Stimulated activated CD4-positive, alpha-beta T cell treated with anti-CD3 and anti-CD28 coated beads, Interleukin-12 subunit alpha, Interleukin-12 subunit beta, amount 100 ng/mL, for 48 hours (primary cell): ENCODE measurements at places on chromosomes 12 and 14.

DNA sequence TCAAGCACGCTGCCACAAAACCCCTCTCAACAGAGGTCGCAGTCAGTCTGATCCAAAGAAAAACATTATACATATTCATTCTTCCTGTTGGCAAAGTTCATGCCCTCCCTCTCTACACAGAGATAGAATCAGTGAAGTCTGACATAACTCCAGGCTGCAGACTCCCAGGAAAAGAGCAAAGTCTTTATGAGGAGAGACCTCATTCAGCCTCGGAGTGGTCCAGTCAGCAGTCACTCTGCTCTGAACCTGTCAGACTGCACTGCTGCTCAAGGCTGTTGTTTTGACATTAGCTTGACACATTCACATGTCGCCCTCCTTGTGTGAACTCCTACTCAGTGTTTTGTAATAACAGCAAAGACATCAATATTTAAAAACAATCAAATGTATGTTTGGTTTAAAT lies 241.2 kb upstream of the G2E3 start:
- DNase-seq, result no peak

DNA sequence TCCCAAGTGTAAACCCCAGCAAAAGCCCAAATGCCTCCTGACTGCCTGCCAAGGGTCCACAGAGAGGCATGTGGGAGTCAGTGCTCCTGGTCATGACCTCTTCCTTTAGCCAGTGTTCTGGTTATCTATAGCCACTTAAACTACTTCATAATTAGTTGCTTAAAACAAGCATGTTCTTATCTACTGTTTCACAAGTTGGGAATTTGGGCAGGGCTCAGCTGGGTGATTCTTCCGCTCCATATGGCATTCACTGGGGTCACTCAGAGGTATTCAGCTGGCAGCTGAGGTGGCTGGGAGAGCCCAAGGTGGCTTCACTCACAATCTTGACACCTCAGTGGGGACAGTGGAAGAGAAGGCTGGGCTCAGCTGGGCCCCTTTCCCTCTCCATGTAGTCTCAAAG lies 184.0 kb upstream of the RGS6 start:
- no peak for DNase-seq

- no peak for DNase-seq
Measured at GRCh38 chr12:1424674-1425395, 169.5 kb downstream of the FBXL14 start.

DNA sequence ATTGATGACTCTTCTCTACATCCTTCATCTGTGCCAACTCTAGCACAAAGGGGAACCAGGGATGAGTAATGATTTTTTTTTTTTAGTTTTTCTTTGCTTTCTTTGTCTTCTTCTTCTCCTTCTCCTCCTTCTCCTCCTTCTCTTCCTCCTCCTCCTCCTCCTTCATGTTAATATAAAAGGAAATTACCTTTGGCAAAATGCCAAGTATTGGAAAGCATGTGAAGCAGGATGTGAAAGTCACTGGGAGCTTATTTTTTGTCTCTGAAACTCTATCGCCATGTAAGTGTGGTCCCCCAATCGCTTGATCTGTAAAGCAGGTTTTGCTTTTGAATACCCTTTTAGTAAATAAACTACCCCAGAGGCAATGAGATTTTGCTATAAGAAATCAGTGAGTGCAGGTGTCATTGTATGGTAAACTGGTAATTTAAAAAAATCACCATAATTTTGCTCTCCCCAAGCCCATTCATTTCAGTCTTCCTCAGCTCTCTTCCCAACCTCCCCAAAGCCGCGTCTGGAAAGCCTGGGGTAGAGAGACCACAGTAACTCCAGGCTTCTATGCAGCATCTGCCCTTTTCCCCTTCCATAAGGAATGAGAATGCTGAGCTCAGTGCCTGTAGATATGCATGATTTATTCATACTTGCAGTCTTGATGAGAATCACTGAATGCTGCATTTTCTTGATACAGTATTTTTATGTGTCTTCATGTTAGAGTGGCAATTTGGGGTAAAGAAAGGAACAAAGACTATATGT lies 388.7 kb downstream of the TMEM117 start:
- DNase-seq, result no peak

DNA sequence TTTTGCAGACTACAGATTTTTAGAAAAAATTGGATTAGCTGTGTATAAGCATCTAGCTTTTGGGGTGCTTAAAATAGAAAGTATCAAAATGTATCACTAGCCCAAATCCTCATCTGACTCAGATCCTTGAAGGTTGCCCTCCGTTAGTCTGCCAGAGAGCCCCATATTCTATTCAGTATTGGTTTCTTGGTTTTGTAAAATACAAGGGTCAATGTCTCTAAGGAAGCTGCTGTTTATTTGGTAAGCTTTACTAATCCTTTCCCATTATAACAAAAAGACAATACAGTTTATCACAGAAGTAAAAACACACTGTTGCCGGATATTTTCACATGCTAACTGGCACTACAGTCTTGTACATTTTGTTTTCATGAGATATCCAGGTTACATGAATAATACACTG lies 92.8 kb upstream of the PTHLH start:
- no peak for DNase-seq

- no peak for DNase-seq
Measured at GRCh38 chr12:334125-334524, 55.0 kb downstream of the KDM5A start.

DNA sequence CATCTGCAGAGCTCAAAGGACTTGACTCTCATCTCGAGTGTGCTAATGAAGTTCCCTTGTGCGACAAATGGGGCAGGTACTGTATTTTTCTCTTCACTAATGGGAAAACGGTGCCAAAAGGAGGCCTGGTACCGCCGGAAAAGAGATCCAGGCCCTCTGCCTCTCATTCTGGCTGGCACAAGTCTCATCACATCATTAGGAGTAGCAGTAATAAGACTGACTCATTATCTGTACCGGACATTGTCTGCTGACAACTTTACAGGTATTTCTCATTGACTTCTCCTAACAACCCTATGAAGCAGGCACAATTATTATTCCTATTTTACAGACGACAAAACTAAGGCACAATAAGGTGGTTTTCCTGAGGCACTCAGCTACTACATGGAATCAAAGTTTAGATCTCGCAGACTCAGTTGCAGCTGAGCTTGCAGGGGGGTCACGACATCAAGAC lies 668 bp downstream of the APPL2 start:
- DNase-seq, result no peak

DNA sequence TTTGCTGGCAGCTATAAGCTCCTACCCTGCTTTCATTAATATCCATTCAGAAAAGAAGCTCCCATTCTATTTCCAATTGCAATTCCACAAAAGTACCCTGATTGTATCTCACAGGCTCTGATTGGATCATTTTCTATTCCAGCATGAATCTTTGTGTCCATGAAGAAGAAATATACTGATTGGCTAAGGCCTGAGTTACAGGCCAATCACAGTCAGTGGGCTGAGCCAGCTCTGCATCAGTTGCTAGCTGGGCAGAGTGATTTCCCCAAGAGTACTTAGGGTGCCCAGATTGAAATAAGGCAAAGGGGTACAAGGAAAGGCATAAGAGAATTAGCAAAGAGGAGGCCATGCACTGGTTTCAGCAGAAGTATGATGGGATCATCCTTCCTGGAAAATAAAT lies 14.4 kb downstream of the ART4 start:
- no peak for DNase-seq

GRCh38 chr12:24770821-24771220 lies 178.1 kb downstream of the BCAT1 start:
- DNase-seq, result no peak

DNA sequence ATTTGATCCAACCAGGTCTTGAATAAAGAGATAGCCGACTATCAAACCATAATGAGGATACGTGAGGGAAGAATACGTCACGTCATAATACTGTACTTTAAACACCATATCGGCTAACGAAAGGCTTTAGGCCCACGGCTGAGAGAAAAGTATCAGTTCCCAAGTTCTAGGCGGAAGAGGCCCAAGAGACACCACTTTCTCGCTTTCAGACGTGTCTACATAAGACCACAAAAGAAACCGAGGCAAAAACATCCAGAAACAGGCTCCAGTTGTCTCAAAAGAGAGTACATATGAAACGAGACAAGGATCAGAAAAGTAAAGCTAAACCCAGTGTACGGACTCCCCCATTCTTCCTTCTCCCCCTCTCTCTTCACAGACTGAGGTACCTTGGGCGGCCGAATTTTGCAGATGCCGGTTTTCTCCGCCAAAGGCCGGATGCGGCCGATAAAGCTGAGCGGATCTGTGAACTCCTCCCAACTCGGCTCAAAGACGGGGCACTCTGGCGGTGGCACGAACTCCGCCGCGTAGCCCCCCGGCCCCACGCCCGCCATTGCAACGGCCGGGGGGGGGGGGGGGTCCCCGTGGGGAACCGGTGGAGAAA lies 479 bp downstream of the KDM5A start:
- peak; percentile 23 for DNase-seq

DNA sequence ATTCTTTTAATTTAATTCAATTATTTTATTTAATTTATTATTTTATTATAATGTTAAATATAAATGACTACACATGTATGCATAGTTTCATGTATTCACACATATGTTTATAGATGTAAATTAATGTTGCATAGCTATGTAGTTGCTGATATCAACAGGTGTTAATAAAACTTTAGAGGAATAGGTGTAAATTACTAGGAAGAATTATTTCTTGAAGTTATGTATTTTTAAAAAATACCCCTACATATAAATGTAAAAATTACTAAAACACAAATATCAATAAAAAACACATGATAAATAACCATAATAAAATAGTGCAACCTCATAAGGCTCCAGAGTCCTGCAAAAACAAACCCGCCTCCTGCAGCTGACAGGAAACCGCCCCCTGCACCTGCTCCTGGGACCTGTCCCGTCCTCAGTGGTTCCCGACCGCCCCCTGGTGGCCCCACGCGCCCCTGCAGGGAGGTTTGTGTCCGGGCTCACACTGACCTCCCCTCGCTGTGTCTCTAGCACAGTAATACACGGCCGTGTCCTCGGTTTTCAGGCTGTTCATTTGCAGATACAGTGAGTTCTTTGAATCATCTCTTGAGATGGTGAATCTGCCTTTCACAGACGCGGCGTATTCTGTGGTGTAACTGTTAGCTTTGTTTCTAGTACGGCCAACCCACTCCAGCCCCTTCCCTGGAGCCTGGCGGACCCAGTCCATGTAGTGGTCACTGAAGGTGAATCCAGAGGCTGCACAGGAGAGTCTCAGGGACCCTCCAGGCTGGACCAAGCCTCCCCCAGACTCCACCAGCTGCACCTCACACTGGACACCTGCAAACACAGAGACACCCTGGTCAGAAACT lies 1264.0 kb downstream of the TMEM121 start:
- peak; percentile 82 for DNase-seq

- no peak for DNase-seq
Measured at GRCh38 chr12:122395319-122395718, 27.1 kb downstream of the CLIP1 start.

DNA sequence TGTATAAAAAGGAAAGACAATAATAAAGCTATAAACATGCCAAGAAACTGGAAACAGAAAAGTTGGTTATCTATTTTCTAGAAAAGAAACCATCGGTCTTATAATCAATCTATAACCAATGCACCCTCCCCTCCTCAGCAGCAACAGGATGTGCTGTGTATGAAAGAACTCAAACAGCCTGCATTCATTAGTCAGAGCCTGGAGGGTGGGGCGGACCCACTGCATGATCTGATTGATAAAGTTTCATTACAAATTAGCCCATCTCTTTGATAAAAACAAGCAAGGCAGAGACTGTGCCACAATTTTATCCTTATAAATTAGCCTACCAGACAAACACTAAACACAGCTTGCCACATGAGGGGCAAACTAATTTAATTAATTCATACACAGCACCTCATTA lies 448.1 kb downstream of the BCAT1 start:
- no peak for DNase-seq

- DNase-seq, result no peak
Measured at GRCh38 chr14:97217111-97217885, 420.1 kb downstream of the VRK1 start.

DNA sequence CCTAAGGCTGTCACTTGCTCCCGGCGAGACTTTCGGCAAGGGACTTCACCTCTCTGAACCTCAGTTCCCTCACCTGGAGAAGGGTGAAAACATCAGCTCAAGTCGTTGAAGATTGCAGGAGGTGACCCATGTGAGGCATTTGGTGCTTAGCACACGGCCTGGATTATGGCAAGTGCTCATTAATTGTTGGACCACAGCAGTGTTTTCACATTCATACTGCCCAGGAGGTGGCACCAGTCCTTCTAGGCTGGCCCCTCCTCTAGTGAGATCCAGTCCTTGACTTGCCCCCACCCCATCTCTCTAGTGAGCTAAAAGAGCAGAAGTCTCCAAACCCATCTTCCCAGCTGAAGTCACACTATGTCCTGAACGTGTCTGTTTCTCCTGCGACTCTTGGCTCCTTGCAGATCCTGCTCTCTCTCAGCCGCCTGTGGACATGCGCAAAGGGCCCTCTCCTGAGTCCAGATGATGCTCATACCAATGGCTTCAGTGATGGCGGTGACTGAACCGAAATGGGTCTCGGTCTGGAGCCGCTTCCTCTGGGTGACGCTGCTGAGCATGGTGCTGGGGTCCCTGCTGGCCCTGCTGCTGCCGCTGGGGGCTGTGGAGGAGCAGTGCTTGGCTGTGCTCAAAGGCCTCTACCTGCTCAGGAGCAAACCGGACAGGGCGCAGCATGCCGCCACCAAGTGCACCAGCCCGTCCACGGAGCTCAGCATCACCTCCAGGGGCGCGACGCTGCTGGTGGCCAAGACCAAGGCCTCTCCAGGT lies 1.6 kb downstream of the FICD start:
- no peak for DNase-seq

- DNase-seq, result no peak
Measured at GRCh38 chr12:75816897-75817296, 214.7 kb downstream of the PHLDA1 start.

DNA sequence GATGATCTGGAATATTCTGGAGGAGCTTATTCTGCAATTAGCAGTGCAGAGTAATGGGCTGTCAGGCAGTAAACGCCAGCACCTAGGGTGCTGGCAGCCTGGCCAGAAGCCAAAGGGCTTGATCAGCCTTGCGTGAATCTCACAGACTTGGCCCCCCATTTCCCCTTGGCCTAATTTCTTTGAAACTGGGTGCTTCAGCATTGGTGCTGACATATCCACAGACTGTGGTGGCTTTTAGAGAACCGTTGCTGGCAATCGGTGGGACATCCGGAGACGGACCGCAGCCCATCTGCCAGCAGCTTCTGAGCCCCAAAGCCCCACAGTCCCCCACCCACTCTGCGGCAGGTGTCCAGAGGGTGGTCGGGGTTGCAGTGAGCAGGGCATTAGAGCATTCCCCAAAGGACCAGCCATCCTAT lies 157.1 kb downstream of the CALM1 start:
- DNase-seq, result no peak

GRCh38 chr14:23442721-23443356 lies 7.4 kb upstream of the MYH7 start:
- DNase-seq, result no peak

GRCh38 chr12:14193639-14194038 lies 171.8 kb upstream of the ATF7IP start:
- DNase-seq, result no peak
